Stimulated activated CD4-positive, alpha-beta T cell treated with anti-CD3 and anti-CD28 coated beads, Interleukin-12 subunit alpha, Interleukin-12 subunit beta, amount 100 ng/mL, for 4 hours (primary cell): ENCODE measurements at places on chromosomes 11 and 22.

DNA sequence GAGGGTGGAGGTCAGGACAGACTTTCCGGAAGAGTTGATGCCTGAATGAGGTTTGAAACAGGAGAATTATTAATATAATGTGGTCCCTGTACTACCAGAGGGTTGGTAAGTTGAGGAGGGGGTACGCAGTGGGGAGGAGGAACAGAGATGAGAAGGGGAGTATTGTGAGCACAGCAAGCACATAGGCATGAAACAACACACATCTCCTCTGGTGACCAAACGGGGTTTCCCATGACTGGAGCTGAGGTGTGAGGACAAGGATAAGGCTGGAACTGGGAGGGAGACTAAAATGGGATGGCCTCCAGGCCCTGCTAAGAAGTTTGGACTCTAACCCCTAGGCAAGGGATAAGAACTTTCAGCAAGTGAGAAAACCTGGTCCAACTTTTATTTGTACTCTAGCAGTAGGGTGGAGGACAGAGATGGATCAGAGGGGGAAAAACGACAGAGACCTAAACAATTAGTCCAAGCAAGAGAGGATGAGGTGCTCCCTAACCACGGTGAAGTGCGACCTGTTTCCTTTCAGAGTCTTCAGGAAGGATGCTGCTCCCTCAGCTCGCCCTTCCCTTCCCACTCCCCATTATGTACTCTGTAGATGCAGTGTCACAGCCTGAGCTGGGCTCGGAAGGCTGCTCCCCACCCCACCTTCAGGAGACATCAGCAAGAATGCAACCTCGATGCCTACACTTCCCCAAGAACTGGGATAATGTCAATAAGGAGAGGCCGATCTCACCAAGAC lies 59.2 kb downstream of the BTG4 start:
- no peak for DNase-seq

DNA sequence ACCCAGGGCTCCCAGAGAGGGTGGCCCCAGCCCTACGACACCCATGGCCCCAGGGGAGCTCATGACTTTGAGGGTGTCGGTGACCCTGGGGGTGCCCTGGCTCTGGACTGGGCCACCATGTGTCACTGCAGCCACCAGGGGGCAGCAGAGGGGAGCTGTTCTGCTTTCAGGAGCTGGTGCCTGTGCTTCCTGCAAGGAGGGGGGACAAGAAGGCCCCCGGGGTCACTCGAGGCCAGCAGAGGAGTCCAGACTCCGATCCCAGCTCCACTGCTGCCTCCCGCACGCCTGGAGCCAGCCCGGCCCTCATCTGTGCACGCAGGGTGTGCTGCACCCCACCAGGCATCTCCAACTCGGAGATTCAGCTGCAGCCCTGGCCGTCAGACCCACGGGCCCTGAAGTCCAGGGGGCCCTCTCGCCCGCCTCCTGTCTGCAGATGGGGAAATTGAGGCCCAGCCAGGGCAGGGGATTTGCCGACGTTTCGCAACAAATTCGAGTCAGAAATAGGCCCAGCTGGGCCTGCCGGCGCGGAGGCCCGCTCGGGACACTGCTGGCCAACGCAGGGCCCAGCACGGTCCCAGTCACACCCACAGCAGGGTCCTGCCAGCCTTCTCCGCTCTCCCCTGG lies 29.5 kb upstream of the WNT7B start:
- peak; percentile 89 for DNase-seq

DNA sequence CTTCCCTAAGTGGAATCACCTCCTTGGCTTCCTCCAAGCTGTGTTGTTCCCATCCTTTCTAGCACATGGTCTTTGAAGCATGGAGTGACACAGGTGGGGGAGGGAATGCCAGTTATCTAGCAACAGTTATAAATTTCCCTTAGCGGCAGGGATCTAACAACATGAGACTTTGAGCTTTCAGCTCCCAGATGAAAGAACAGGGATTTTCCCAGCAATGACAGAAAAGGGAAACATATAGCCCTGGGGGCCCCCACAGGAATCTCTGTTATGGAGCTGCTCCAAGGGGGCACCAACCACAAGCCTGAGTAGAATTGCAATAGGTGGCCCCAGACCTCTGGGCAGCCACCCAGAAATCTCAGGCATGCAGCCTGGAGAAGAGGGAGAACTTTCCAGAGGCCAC lies 163.0 kb downstream of the GRIK4 start:
- no peak for DNase-seq

- DNase-seq: no peak
Observed at GRCh38 chr11:125402435-125402834, 93.6 kb downstream of the FEZ1 start.

- no peak for DNase-seq
Observed at GRCh38 chr11:99706848-99707247, 686.1 kb downstream of the CNTN5 start.

DNA sequence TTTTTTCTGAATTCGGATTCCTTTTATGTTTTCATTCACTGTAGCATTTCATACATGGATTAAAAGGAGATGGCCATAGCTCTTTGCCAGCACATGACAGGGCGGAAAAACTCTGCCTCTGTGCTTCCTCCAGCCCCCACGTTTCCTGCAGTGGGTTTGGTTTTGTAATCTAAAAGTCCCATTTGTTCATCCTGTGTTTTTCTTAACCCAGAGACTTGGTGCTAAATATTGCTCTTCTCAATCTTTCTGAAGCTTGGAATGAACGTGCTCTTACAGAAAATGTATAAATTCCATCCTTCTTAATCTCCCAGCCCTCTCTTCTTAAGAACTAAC lies 89.9 kb downstream of the PPP6R3 start:
- DNase-seq: peak; percentile 11
